ENCODE measurements at places on chromosomes 13 and 19.

DNA sequence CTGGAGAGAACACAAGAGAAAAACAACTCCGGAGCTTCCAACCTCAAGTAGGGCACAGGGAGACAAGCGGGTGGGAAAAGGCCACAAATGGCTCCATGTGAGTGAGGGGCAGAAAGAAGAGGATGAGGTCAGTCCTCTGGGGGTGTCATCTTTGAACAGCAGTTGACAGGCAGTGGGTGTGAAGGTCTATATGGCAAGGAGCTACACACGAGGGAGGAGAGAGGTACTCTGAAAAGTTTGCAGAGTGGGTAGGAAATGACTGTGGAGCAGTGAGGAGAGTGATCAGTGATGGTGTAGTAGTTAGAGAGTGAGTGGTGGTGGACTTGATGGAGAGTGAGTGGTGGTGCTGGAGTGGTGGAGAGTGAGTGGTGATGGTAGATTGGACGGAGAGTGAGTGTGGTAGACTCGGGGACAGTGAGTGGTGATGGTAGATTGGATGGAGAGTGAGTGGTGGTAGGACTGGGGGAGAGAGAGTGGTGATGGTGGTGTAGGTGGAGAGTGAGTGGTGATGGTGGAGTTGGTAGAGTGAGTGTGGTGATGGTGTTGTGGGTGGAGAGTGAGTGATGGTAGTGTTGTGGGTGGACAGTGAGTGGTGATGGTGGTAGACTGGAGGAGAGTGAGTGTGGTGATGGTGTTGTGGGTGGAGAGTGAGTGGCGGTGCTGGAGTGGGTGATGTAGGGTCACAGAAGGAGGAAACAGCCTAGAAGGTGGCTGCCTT lies 4.0 kb downstream of the TFDP1 start:
- DNase-seq, result no peak

- no peak for DNase-seq
Measured at GRCh38 chr13:25778365-25778764, 273.5 kb downstream of the SHISA2 start.

GRCh38 chr13:90118467-90119071 lies 1228.9 kb upstream of the MIR17HG start:
- DNase-seq, result no peak

- no peak for DNase-seq
Measured at GRCh38 chr13:100808330-100809128, 133.9 kb upstream of the TMTC4 start.

DNA sequence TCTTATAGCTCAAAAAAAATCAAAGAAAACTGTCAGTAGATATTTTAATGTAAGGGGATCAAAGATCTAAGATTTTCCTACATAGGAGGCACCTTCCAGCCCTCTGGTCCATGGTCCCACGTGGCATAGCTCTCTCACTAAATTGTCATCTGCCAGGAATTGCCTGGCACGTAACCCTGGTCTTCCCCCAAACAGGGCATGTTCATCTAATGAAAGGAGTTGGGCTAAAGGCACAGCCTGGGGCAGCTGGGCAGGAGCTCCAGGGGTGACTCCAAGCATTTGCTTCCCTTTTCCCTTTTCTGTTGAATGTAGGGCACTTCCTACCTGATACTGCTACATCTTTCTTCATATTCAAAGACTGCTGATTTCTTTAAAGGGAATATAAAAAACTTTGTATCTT lies 148.7 kb downstream of the COL4A1 start:
- DNase-seq, result no peak

DNA sequence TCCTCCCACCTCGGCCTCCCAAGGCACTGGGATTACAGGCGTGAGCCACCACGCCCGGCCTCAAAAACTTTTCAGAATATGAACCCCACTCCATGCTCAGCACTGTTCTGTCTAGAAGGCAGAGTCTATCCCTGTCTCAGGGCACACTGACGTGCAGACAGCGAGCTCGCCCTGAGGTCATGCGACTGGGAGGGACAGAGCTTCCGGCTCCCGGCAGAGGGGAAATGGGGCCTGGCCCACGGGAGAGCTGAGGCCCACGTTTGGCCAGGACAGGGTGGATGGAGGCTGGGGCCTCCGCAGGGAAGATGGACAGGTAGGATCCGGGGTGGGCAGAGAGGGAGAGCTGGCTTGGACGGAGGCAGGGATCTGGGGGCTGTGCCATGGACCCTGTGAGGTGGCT lies 2.8 kb upstream of the AZU1 start:
- DNase-seq, result no peak

DNA sequence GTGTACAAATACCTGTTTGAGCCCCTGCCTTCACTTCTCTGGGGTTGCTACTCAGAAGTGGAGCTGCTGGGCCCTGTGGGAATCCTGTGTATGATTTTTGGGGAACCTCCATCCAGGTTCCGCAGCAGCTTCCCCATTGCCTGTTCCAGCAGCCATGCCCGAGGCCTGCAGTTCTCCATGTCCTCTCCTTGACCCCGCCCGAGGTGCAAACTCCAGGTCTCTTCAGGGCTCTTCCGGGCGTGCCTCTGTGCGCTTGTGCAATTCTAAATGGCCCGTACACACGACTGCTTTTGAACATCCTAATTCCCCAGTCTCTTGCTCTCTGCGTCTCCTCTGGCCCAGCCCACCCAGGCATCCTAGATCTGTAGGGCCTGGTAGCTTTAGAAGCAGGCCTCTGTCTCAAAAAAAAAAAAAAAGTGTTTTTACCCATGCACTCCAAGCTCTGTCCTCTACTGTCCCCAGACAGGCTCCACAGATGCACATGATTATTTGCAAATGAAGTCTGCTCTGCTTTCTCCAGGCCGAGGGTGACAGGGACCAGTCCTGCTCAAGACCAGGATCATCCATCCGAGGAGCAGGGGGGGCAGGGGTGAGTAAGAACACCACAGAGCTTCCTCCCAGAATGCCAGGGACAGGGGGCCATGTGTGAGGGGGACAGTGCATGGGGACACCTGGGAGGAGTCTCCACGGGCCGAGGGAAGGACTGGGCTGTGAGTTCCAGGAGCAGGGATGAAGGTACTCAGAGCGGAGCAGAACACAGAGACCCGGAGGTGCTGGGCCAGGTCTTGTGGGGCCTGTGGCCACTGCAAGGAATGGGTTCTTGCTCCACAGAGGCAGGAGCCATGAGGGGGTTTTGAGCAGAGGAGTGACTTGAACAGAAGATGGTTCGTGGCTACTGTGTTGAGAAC lies 51.7 kb downstream of the SLC7A9 start:
- no peak for DNase-seq

DNA sequence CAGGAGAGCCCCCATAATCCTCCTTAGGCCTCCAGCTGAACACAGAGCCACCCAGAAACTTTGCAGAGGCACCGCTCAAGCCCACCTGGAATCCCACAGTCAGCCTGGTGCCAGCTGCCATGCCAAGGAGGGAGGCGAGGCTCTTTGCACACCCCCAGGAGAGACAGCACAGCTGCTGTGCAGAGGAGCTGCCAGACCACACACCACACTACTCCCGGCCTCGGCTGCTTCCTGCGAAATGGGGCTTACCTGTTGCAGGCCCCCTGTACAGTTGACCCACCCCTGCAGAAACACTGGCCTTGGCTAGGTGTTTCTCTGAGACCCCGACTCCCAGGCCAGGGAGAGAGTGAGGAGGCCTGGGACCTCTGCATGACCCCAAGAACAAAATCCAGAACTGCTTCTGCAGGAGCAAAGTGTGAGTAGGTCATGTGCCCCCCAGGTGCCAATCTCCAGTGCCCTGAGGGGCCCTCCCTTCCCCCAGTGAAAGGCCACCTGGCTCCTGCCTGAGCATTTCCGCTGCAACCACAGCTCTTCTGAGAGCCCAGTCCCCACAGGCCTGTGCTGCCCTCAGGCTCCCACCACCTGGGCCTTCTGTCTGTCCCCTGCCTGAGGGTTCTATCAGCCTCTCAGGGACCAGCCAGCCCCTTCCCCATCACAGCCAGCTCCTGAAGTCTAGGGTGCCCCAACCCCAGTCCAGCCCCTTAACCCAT lies 580.4 kb downstream of the UQCRFS1 start:
- no peak for DNase-seq

DNA sequence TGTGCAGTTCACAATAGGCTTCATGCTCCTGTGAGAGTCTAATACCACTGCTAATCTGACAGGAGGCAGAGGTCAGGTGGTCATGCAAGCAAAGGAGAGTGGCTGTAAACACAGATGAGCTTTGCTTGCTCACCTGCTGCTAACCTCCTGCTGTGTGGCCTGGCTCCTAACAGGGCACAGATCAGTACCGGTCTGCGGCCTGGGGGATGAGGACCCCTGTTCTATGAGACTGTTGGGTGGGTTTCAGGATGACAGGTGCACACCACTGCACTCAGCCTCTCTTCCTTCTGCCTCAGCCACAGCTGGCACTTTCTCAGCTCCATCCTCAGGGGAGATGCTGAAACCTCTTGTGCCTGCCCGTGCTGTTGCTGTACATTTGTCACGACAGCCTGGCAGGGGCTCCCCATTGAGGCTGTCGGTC lies 9.7 kb downstream of the CLEC4G start:
- no peak for DNase-seq

- DNase-seq, result no peak
Measured at GRCh38 chr13:107088061-107088460, 520.1 kb upstream of the ARGLU1 start.

DNA sequence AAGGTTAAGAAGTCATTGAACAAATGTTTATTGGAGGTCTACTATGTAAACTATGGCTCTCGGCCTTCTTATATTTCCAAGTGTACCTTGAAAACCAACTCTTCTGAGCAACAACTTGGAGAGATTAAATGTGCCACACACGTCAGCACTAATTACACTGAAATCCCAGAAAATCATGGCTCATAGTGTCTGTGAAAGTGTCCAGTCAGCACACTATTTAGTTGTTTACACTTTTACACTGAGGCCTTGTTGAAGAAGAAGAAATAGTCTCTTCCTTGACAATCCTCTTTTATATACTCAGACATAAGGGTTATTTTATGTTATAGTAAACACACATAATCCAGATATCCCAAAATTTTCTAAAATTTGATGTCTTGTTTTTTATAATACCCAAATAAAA lies 30.9 kb upstream of the NBEA start:
- no peak for DNase-seq

- no peak for DNase-seq
Measured at GRCh38 chr13:94343243-94343585, 136.3 kb downstream of the DCT start.

DNA sequence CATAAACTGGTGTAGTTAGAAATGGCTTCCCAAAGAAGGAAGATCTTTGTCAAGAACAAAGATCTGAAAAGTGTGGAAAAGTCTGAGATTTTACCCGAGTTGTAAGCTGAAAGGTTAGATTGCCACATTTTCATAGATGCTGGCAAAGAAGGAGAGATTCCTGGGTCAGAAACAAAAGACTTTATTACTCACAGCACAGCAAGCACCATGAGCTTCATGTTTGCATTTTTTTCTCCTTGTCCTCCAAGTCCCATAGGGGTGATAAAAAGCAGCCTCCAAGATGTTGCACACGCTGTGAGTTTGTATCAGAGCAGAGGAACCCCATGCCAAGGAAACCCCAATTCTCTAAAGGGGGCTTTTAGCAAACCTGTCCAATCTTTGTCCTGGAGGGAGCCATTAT lies 29.3 kb downstream of the MZT1 start:
- DNase-seq, result no peak

GRCh38 chr13:110319774-110320509 lies 12.9 kb downstream of the COL4A2 start:
- DNase-seq, result no peak

DNA sequence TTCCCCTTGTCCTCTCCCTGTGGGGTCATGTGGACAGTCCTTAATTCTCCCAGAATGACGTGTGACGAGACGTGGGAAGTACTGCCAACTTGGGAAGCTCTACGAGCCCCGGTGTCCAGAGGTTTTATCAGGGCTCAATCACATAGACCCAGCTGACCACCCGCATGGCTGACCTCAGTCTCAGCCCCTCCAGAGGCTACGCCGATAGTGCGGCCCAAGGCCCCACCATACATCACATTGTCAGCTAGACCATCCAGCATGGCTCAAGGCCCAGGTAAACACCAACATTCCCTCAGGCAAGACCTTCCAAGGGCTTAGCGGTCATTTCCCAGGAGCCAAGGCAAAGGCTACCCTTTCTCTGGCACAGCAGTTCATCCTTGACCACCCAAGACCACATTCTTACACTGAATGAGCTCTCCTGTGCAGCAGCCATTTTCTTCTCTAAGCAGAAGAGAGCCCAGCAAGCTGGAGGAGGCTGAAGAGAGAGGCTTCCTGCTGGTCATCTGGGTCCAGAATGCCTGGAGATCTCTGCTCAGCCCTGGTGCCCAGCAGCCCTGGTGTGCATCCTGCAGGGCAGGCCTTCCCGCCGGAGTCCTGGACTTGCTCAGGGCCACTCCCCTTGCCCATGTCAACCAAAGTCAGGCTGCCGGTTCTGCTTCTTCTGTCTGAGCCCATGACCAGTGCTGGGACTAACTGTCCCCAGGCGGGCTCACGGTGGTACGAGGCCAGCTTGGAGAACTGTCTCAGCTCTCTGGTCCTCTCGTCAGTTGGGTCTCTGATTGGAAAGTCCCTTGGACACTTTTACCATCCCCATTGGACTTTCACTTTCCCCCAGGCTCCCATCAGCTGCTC lies 7.9 kb upstream of the F10 start:
- DNase-seq, result no peak

DNA sequence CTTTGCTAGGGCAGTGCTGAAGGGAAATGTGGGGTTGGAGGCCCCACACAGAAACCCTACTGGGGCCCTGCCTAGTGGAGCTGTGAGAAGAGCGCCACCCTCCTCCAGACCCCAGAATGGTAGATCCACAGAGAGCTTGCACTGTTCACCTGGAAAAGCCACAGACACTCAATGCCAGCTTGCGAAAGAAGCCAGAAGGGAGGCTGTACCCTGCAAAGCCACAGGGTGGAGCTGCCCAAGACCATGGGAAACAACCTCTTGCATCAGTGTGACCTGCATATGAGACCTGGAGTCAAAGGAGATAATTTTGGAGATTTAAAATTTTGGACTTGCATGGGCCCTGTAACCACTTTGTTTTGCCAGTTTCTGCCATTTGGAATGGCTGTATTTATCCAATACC lies 615.4 kb upstream of the MIR17HG start:
- DNase-seq, result no peak

- DNase-seq, result peak; percentile 80
Measured at GRCh38 chr19:8578642-8579265, 1.5 kb upstream of the MYO1F start.

DNA sequence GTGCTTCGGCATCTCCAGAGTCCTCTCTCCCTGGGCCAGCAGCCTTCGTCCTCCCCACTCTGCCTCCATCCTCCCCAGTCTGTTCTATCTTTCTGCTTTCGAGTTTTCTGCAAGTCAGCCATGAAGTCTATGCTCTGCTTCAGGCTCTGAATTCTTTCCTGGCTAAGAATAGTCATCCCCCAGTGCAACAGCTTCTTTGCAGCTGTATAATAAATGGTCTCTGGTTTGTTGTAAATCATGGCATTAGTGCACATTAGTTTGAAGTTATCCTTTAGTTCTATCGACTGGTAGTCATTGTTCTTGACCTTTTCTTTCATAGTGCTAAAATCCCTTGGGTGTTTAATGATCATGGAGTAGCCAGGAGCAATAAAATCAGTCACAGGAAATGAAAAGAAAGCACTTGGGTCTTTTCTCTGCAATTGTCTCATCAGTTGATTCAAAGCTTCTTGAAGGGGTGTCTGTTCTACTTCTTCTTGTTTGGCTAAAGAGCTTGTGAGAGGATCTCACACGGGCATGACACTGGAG lies 46.2 kb upstream of the SOX21 start:
- no peak for DNase-seq
